ENCODE measurements at places on chromosomes 12 and 14. TPM values are rescaled to one million over a fixed set of nuclear protein-coding genes. Genes with fewer than 3 reads are reported as not detected.

GRCh38 chr14:63712123-63712522 is 15.7 kb downstream of the SGPP1 start:
- no peak for DNase-seq

- DNase-seq = peak; percentile 49
Measured at GRCh38 chr12:25959071-25959961, 834 bp downstream of the RASSF8 start.

DNA sequence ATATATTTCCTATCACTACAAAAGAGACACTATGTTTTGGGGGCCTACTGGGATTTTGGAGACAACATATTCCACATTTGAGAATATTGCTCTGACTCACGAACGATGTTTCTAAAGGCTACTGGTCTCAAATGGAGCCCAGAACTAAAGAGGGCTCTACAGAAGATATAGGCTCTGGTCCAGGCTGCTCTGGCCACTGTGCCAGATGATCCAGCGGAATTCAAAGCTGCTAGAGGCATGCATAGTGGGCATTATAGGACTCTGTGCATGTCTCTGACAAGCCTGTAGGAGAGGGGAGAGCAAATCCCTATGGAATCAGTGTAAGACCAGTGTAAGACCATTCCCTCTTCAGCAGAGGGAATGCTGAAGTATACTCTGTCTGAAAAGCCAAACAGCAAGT is 4.1 kb downstream of the TAS2R30 start:
- no peak for DNase-seq

Gene SYCP3
- not detected for total RNA-seq

Gene DPF3
- total RNA-seq = not detected

- no peak for DNase-seq
Measured at GRCh38 chr12:132571051-132571450, 39.3 kb downstream of the LRCOL1 start.

- no peak for DNase-seq
Measured at GRCh38 chr14:103084021-103084919, at the start of gene LBHD2. TSS of gene LBHD2 (plus strand) at chr14:103084210. CDS start at chr14:103086013, 1,803 bp downstream.

GRCh38 chr12:40399656-40400055 is 174.9 kb downstream of the LRRK2 start:
- no peak for DNase-seq

Gene CLEC4A
- total RNA-seq = not detected

DNA sequence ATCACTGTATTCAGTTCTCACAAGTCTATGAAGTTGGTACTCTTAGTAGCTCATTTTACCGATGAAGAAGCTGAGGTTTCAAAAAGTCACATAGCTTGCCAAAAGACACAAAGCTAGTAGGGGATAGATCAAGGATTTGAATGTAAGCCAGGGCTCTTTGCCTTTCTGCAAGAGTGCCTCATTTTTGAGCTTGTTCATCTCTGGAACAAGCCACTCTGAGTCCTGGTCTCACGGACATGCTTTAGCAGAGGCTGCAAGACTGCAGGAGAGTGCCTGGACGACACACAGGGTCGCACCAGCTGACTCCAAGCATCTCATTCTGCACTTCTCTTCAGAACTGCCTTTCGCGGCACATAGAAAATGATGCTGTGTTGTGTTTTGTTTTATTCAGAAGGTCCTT is 3.7 kb downstream of the NUAK1 start:
- no peak for DNase-seq

Gene KRT78
- not detected for total RNA-seq

GRCh38 chr12:47983541-47984115 is 20.2 kb downstream of the TMEM106C start:
- no peak for DNase-seq

DNA sequence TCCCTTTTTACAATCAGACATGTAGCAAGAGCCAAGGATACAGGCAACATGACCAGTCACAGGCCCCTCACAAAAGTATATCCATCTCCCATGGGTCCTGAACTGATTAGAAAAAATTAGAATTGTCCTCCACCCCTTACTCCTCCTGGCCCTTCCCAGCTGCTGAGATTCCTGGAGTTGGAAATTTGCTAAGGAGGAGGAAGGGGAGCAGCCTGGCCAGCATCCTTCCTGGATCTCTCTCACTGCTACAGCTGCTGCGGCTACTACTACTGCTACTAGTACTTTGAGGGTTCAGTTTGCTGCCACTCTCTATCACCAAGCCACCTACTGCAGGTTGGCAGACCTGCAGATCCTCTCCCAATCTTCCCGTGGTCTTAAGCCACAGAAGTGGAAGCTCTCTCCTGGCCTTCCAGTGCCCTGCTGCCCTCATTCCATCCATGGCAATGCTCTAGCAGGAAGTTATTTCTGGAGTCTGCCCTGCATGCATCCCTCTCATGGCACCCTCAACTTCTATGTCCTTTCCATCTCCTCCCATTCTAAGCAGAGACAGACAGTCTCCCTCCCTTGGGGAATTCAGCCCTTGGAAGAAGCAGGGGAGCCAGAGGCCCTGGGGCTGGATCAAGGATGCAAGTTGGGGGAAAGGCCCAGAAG is 1.0 kb downstream of the ITGA7 start:
- no peak for DNase-seq

DNA sequence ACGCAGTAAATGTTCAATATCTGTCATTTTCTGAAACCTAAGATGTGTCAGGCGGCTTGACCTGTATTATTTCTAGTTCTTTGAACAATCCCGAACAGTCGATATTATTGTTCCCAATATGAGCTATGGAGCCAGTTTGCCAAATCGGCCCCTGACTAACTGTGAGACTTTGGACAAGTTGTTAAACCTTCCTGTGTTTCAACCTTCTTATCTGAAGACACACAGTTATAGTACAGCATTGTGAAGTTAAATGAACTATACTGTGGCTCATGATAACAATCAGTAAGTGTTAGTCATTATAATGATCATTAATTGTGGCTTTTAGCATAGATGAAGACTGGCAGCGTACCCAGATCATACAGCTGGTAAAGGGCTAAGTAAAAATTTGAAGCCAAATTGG is 23.4 kb downstream of the DDX47 start:
- DNase-seq = no peak

- DNase-seq = no peak
Measured at GRCh38 chr12:121828826-121829225, 25.0 kb downstream of the SETD1B start.

DNA sequence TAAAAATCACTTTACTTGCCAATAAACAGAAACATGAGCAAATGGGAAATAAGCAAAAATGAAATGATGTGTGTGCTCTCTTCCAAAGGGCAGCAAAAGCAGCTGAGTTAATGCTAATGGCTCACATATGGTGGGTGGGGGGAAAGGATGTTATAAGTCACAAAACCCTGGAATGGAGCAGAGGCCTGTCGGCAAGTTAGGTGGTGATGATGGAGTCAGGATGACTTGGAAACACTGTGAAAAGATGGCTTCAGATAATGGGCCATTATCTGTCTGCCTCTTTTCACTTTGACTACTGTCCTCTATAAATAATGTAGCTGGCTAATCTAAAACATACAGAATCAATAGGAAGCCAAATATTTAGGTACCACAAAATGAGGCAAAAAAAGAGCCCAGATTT is 228.7 kb downstream of the APAF1 start:
- DNase-seq = no peak

DNA sequence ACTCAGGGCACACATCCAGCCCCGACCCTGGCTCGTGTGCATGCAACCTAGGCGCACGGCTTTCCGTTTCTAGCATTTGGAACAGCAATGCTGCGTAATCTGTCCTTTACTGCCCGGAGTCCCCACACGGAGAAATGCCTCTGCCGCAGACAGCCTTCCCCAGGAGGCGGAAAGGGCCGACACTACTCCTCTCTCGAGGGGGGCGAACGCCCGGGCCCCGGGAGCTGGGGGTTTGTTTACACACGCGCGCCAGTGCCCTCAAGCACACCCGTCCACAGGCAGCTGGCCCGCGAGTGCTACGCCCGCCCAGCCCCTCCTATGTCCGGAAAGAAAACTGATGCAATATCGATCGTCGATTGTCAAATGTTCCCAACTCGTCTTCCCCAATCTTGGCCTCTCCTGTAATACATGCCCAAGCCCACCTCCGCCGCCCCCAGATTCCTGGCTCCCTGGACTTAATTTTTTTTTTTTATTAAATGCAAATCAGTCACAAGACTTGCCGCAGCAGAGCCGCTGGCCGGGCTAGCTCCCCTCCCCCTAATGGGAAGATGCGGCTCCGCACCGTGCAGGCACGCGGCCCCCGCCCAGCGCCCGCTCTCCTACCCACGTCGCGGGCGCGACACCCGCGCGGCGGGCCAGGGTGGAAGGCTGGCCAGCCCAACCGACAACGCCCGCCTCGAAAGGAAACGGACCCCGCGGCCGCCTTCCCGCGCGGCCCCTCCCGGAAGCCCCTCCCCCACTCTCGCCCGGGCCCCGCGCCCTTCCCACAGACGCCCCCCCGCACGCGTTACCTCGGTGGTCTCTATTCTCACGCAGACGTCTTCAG is 642 bp downstream of the SLC38A2 start:
- peak; percentile 72 for DNase-seq

Gene FOXG1
- not detected for total RNA-seq

Gene OR4E2
- not detected for total RNA-seq

Gene USP44
- not detected for total RNA-seq

GRCh38 chr14:94098326-94098992 is 12.1 kb upstream of the IFI27 start:
- DNase-seq = no peak

Gene DBX2
- total RNA-seq = not detected

DNA sequence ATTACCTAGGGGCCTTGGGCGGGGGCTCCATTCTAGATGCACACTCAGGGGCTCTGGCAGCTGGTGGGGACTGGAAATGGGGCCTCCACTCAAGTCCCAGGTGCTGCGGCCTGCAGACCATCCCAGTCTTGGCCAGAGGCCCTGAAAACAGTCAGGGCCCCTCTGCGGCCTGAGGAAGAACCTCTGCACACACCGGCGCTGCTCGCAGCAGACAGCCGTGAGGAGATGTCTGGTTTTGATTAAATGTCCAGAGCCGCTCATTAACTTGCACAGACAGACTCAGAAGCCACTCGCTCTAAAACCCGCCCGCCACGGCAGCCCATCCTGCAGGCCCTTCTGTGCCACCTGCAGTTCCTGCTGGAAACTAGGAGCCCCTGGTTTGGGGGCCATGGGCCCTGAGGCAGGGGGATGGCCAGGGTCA is 36.4 kb upstream of the NCOR2 start:
- no peak for DNase-seq

DNA sequence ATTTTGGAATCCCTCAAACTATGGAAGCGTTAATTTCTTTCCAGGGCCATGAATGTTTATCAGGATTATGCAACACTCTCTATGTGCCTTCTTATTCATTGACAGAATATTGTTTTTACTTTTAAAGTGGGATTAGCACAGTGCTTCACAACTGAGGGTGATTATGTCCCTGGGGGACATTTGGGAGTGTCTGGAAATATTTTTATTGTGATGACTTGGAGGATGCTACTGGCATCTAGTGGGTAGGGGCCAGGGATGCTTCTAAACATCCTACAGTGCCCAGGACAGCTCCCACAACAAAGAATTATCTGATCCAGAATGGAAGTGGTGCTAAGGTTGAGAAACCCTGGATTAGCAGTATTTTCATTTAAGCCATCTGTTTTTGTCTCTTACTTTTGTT is 338.5 kb upstream of the SOX5 start:
- no peak for DNase-seq

Gene AQP2
- not detected for total RNA-seq

DNA sequence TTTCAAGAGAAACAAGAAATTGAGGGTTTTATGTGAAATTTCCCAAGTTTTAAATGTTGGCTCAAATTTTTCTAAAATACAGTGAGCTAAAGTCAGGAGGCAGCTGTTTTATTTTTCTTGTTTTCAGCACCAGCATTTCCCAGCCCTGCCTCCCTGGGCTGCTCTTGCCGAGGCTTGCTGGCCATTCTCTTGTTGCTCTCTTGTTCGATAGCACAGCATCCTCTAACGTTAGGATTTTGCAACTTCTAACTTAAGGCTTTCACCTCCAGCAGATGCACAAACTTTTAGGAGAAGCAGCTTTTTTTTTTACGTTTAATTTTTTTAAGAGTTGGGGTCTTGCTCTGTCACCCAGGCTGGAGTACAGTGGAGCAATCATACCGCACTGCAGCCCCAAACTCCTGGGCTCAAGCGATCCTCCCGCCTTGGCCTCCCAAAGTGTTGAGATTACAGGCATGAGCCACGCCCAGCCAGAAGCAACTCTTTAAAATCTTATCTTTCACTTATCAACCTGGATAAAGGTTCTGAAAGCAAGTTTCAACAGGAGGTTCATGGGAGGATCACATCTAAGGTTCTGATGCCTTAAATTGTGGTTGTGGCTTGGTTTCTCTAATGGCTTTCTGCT is 40.2 kb downstream of the B4GALNT3 start:
- DNase-seq = no peak

Gene RD3L
- total RNA-seq = not detected

GRCh38 chr12:55847033-55847432 is 4.3 kb upstream of the MMP19 start:
- no peak for DNase-seq

Gene SLC7A8
- not detected for total RNA-seq

Gene DEPDC4
- 2.0 TPM for total RNA-seq

- no peak for DNase-seq
Measured at GRCh38 chr12:51819736-51820525, 28.6 kb downstream of the FIGNL2 start.

Gene TEX52
- not detected for total RNA-seq

Gene L2HGDH
- total RNA-seq = 8.9 TPM

Gene KLRC4
- total RNA-seq = not detected

DNA sequence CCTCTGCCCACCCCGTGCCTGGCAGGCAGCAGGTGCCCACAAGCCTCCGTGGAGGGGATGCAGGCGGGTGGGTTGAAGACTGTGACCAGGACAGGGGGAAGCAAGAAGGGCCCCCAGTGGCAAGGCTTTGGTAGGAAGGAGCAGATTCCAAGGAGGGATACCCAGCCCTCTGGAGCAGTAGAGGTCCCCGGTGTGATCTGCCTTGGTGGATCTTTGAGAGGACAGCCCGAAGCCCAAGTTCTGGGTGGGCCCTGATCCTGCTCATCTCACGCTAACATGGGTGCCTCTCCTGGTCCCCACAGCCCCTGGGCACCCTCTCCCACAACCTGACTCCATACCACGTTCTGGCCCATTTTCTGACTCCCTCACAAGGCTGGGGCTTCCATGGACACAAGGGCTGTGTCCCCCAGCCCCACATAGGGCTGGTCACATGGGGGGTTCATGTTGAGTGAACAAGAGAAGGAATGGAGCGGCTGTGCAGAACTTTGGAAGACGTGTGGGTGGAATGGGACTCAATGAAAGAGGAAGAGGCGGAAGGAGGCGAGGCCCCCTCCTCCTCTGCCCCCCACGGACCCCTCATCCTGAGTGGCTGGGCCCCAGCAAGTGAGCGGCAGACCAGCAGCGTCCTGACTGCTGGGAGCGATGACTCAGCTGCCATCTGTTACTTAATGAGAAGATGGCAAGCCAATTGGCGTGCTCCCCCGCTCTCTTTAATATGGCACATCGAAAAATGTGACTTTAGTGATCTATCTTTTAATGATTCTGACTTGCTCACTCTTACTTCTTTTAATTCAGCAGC is 77.0 kb upstream of the BCL11B start:
- no peak for DNase-seq
